ENCODE measurements at places on chromosomes 12 and 14. TPM values are rescaled to one million over a fixed set of nuclear protein-coding genes. Genes with fewer than 3 reads are reported as not detected.

The NOVA1 gene
- 1.8 TPM for total RNA-seq

The MAPKAPK5 gene
- total RNA-seq, result 55.7 TPM

The KITLG gene
- total RNA-seq, result 0.66 TPM

The TPPP2 gene
- not detected for total RNA-seq

The CATSPERB gene
- total RNA-seq, result not detected

The CLEC14A gene
- total RNA-seq, result not detected

The DAZAP2 gene
- 131 TPM for total RNA-seq

The C1QL4 gene
- 2.2 TPM for total RNA-seq

The ANGEL1 gene
- total RNA-seq, result 7.7 TPM

The KCNH5 gene
- total RNA-seq, result 0.57 TPM

The ASB2 gene
- not detected for total RNA-seq

The ITGB7 gene
- total RNA-seq, result 2.2 TPM

The NUAK1 gene
- total RNA-seq, result 5.5 TPM

The CAPZA3 gene
- total RNA-seq, result not detected

The RASAL1 gene
- 0.50 TPM for total RNA-seq

The HOTAIR gene
- total RNA-seq, result 1.7 TPM

The KCNC2 gene
- total RNA-seq, result not detected

The RNASE3 gene
- not detected for total RNA-seq

The SERPINA10 gene
- not detected for total RNA-seq

The AQP6 gene
- 0.26 TPM for total RNA-seq

The FITM1 gene
- total RNA-seq, result 0.37 TPM

The ABCB9 gene
- 39.8 TPM for total RNA-seq

The SERPINA4 gene
- not detected for total RNA-seq

The FOXN4 gene
- not detected for total RNA-seq

The GZMB gene
- not detected for total RNA-seq

The KRT1 gene
- total RNA-seq, result not detected

The GALNT16 gene
- 0.08 TPM for total RNA-seq

The GALNT8 gene
- total RNA-seq, result not detected

The LRRIQ1 gene
- 0.45 TPM for total RNA-seq

The TAS2R50 gene
- 0.48 TPM for total RNA-seq

The HAL gene
- 1.7 TPM for total RNA-seq

The CPNE6 gene
- total RNA-seq, result not detected

The KERA gene
- total RNA-seq, result not detected

The PZP gene
- not detected for total RNA-seq

The AKAP5 gene
- 0.61 TPM for total RNA-seq

The GPX2 gene
- total RNA-seq, result not detected

The TC2N gene
- total RNA-seq, result not detected

The TMEM30B gene
- not detected for total RNA-seq

The SLCO1B3 gene
- 0.50 TPM for total RNA-seq

The KRT74 gene
- total RNA-seq, result not detected

The OVCH1 gene
- not detected for total RNA-seq

The GPR65 gene
- total RNA-seq, result not detected

The HSPB8 gene
- 2.9 TPM for total RNA-seq

The RFX4 gene
- not detected for total RNA-seq

The SUOX gene
- 14.9 TPM for total RNA-seq

The C12orf54 gene
- total RNA-seq, result not detected

The DDN gene
- 2.4 TPM for total RNA-seq

The CCDC175 gene
- total RNA-seq, result not detected

The REM2 gene
- 0.11 TPM for total RNA-seq

The RPL10L gene
- total RNA-seq, result not detected

The VDR gene
- total RNA-seq, result 10.1 TPM

The SLC25A47 gene
- not detected for total RNA-seq

The LMNTD1 gene
- 0.30 TPM for total RNA-seq

The INSM2 gene
- total RNA-seq, result not detected
